HL-60 (cell line): ENCODE measurements at places on chromosomes 12 and 14.

GRCh38 chr12:18595412-18595811 is 142.4 kb downstream of the PLCZ1 start:
- DNase-seq, result no peak

GRCh38 chr12:92987362-92987761 is 58.3 kb upstream of the EEA1 start:
- peak; percentile 63 for DNase-seq

GRCh38 chr14:59028476-59029202 is 159.8 kb upstream of the DAAM1 start:
- DNase-seq, result peak; percentile 38

DNA sequence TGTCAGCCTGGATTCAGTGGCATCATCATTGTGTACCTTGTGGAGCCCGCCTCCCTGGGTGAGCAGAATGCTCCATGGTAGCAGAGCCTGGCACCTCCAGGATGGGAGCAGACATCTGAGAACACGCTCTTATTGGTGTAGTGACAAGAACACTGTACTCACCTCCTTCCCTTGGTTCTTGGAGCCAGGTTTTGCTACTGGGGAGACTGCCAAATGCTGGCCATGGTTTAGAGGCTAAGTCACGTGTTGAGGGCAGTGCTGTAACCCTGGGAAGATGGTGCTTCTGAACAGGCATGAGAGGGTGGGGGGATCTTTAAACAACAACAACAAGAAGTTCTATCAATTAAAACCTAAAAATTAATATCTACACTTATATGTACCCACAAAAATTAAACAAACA is 47.6 kb upstream of the ASPG start:
- no peak for DNase-seq

GRCh38 chr12:77324416-77324762 is 259.0 kb upstream of the E2F7 start:
- no peak for DNase-seq

- DNase-seq, result no peak
These were observed 334.3 kb downstream of the AACS start for GRCh38 chr12:125399489-125399888.

- DNase-seq, result no peak
These were observed 4.6 kb downstream of the ZC3H10 start for GRCh38 chr12:56122637-56123036.

DNA sequence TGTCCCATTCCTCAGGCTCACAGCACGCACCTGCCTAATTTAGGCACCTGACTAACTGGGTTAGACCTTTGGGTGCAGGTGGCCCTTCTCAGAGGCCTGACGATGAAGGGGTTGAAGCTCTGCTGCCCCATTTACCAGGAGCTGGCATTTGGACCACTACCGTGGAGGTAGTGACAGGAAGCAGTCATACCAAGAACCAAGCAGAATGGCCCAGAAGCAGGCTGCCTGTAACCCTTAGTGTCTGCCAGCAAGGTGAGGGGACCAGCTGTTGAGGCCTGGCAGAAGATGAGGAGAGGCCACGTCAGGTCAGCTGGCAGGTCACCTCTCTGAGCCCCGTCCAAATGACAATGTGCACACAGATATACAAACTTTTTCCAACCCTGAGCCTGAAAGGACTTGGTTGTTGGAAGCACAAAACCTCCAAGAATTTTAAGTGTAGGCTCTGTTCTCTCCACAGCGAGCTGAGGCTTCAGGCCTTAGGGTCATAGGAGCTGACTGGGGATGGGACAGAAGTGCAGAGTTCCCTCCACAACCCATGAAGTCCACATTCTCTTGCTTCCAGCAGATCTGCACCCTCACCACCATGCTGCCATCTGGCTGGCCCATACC is 23.1 kb downstream of the VASH1 start:
- no peak for DNase-seq

GRCh38 chr12:127501916-127502315 is 765.1 kb upstream of the TMEM132C start:
- DNase-seq, result no peak
